ENCODE measurements at places on chromosomes 7 and 10. TPM values are rescaled to one million over a fixed set of nuclear protein-coding genes. Genes with fewer than 3 reads are reported as not detected.
A peak's percentile ranks its signal among the peaks of the same experiment; 100 is the strongest.

Gene SEMA3A
- total RNA-seq = 10.7 TPM

DNA sequence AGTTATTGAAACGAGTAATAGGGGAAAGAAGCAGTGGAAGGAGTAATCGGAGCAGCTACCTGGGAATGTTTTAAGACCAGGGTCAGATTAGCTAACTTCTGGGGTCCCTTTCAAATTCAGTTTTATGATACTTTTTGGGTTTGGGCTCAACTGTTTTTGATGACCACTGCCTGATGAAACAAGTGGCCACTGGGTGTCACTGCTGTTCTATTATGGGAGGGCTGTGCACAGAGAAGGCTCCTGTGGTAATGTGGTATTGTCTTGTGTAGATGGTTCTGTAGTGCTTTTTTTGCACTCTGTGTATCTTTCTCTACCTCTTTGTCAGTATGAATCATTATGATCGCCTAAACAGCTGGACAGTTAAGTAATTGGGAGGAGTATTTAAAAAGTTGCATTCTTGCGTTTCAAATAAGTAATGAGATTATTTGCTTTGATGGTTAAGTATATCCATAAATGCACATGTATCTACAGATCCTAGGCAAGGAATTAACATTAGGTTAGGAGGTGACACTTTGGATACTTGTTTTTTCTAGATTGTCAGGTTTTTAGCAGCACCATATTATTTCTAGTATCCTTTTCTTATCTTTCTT, 128.4 kb downstream of the ABCA13 start:
- peak; percentile 75 for DNase-seq
- H3K27me3 ChIP-seq = no peaks in the 10 kb centered on the region
- H3K4me1 ChIP-seq = no peaks in the 10 kb centered on the region

- H3K36me3 ChIP-seq = no peaks in the 10 kb centered on the region
- H3K27me3 ChIP-seq = no peaks in the 10 kb centered on the region
- no peaks in the 10 kb centered on the region for H3K4me1 ChIP-seq
- H3K4me3 ChIP-seq = no peak overlapping the region
Measured at GRCh38 chr10:86936661-86937501, 20.5 kb downstream of the MMRN2 start.

Gene FAM53B
- total RNA-seq = 30.0 TPM

Gene KLF14
- total RNA-seq = not detected

Gene PAPSS2
- 84.2 TPM for total RNA-seq

DNA sequence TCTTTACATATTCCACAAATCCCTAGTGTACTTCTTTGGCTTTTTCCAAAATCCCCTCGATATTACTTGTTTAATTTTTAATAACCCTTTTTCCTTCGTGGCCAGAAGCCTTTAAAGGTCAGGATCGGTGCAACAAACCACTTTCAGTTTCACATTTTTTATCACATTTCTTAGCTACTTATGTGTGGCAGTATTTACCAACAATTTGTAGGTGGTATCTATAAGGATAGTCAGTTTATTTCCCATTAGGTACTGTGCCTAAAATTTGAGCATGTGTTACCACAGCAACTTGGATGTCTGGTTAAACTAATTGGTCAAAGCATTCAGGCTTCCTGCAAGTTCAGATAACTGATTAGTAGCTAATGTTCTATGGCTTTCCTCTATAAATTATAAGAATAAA, 104.9 kb downstream of the CDK14 start:
- no peaks in the 10 kb centered on the region for H3K4me1 ChIP-seq
- H3K36me3 ChIP-seq = no peaks in the 10 kb centered on the region
- no peak overlapping the region for H3K4me3 ChIP-seq

Gene HOXA3
- 21.2 TPM for total RNA-seq

Measured in kidney (tissue), 22 donors.